NCI-H1694 (cell line): ENCODE measurements at places on chromosomes 2 and 18.

GRCh38 chr2:128573116-128573515 lies 254.4 kb upstream of the HS6ST1 start:
- DNase-seq, result no peak

- no peak for DNase-seq
Measured at GRCh38 chr2:70546376-70546775, 7.2 kb downstream of the TGFA start.

- peak; percentile 57 for DNase-seq
Measured at GRCh38 chr2:223692191-223692947, 90.2 kb upstream of the SCG2 start.

DNA sequence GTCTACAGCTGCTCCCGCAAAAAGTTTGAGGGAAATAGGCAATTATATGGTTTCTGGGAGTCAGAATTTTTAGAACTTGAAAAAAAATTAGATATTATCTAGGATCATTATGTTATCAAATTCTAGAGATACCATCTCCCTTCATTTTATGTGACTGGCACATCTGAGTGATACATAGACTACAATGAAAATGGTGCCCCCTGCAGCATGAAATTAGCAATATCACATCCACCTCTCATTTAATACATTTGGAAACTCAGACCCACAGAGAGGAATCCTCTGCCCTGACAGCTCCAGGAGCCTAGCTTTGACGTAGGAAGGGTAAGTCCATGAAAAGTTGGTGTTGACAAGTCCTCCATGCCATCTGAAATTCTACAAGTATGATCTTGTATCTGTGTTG lies 381.6 kb downstream of the SUCLG1 start:
- DNase-seq, result peak; percentile 71

- DNase-seq, result no peak
Measured at GRCh38 chr2:84212611-84213314, 246.3 kb downstream of the SUCLG1 start.

- DNase-seq, result no peak
Measured at GRCh38 chr2:197926673-197927072, 122.3 kb downstream of the PLCL1 start.
